ENCODE measurements at places on chromosomes 6 and 20.

GRCh38 chr6:101826678-101827077, 433.2 kb downstream of the GRIK2 start:
- DNase-seq, result no peak

DNA sequence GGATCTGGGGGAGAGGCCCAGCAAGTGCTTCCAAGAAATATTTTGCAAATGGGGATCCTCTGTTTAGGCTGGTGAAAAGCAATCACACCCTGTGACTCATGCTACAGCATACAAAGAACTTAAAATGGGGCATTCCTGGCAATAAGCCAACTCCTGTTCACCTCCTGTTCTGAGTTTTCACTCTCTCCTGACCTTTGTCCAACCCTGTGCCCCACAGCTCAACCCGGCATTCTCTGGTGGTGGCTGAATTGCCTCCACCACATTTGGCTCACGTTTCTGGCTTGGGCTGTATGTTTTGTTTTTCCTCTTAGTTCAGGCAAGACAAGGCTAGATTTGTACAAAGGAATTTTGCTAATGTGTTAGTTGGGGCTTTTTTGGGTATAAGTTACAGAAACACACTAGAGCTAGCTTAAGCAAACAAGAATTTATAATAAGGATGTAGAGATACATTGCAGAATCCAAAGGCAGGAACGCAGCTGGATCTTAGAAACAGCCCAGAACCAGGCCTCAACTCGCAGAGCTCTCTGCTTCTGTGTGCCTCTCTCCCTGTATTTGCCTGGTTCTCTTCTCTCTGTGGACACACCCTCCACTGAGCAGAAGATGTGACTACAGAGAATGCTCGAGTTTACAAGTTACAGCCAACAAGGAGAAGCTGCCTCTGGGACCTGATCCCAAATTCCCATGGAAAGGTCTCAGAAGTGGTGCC, 9.4 kb downstream of the ABCC10 start:
- DNase-seq, result no peak

- no peak for DNase-seq
Observed at GRCh38 chr20:57625181-57625958, 5.1 kb upstream of the ZBP1 start.

GRCh38 chr6:114142258-114142657, 171.3 kb upstream of the HDAC2 start:
- DNase-seq, result no peak

- no peak for DNase-seq
Observed at GRCh38 chr6:81049425-81050042, 702.9 kb downstream of the TENT5A start.

GRCh38 chr6:67633058-67633457, 1002.0 kb upstream of the ADGRB3 start:
- no peak for DNase-seq

DNA sequence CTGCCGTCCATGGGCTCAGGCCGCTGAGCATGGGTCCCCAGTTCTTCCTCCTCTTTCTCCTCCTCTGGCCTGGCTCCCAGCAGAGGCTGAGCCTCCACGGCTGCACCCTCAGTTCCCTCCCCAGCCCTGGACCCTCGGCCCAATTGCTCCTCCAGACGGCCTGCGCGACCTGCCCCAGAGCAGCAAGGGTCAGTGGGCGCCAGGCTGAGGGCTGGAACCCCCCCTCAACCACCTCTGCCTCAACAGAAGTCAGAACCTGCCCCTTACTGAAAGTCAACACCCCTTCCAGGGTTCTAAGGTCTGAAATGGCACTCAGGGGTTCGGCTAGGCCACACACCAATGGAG, 15.9 kb upstream of the SPAG4 start:
- DNase-seq, result no peak

DNA sequence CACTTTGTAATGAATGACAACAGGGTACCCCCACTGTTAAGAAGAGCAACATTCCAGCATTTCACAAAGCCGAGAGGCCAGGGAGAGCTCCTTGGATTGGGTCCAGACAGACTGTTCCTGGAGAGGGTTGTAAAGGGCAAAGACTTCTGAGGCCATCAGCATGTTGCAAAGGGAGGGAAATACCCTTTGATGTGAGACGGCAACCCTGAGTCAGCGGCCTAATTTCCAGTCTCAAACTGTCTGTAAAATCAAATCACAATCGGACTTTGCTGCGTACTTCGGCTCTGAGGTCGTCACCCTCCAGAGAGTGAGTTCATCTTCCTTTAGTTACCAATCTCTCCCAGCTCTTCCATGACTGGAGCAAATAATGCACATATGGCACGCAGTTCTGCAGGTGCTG, 101.0 kb upstream of the DTNBP1 start:
- DNase-seq, result no peak

DNA sequence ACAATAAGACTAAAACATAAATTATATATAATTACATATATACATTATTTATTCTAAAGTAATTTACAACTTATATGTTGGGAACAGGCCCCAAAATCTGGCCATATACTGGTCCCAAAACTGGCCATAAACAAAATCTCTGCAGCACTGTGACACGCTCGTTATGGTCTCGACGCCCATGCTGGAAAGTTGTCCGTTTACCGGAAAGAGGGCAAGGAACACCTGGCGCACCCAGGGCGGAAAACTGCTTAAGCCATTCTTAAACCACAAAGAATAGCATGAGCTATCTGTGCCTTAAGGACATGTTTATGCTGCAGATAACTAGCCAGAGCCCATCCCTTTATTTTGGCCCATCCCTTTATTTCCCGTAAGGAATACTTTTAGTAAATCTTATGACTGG, 164.9 kb downstream of the CENPW start:
- no peak for DNase-seq

DNA sequence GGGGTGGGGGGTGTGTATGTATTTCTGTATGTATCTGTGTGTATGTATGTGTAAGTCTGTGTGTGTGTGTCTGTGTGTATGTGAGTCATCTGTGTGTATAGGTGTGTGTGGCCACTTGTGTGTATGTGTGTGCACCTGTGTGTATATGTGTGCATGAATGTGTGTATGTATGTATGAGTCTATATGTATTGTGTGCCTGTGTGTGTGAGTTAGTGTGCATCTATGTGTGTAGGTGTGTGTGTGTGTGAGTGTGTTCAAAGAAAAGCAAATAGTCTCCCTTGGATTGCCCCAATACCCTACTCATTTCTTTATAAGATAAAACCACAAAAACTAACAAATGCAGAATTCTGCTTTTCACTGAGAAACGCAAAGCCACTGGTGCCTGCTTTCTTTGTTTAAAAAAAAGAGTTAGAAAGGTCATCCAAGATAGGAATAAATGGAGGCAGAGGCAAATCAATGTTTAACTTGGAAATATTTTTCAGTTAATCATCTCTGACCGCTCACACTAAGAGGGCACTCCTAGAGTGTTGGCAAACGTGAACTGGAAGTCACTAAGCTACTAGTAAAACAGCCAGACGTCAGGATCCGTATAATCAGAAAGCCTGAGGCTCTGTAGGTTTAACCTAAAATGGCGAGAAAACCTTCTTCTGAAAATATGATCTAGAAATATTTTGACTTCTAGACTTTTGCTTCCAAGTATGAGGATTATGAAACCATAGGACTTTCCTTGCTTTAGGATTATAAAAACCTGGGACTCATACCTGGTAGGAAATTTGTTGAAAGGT, 37.4 kb upstream of the JAG1 start:
- DNase-seq, result no peak

DNA sequence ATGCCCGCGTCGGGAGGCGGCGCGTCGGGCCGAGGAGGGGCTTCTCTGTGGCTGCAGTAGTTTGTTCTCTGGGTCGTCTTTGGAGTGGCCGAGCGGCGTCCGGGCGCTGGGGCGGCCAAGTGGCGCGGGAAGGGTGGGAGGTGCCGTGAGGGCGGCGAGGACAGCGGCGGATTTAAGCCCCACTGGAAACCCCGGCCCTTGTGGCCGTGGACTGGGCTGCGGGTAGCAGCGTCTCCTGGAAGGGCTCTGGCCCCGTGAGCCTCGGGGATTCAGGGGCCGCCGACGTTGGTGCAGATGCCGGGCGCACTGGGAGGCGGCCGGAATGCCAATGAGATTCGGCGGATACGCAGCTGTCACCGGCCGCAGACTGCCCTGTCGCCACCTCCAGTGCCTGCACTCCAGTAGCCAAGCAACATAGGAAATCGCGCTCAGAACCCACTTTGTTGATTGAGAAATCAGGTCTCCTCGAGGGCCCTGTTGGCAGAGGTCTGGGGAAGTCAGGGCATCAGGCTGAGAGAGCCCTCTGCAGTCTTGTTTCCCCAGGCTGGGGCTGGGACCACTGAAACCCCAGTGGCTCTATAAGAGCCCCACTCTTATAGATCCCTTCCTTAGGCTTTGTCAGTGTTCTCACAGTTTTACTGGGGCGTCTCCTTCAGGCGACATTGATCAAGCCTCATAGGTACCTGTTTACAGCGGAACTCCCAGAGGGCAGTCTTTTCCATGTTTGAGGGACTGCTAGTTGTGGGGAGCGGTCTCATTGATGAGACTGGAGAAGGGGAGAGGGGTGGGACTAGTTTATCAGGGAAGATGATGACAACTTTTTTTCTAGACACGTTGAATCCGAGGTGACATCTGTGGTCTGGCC, 642 bp downstream of the GZF1 start:
- no peak for DNase-seq

GRCh38 chr6:14272737-14273085, 155.1 kb downstream of the CD83 start:
- no peak for DNase-seq

DNA sequence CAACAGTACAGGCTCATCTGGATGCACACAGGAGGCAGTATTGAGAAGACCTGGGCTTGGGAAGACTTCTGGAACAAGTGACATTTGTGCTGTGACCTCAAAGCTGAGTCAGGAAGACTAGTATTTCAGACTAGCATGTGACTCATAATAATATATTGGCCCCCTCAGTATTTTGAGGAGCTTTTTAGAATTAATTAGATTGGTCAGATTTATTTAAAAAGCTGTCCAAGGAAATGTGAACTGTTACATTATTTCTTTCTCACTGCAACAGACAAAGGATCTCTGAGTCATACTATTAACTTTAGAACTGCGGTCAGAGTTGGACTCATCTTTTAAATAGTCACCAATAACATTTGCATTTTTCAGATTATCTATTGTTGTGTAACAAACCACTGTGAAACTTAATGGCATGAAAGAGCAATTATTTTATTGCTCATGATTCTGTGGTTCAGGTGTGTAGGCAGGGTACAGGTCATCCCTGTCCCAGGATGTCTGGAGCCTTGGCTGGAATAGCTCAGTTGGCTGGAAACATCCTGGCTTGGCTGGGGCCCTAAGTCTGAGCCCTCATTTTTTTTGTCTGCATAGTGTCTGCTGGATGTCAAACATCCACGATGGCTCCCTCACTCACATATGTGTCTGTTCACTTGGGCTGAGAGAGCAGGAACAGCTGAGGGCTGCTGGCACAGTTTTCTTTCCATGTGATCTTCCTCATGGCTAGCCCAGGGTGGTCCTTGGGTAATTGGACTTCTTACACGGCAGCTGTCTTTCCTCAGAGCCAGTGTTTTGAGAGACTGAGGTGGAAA, 46.9 kb downstream of the MAP3K4 start:
- no peak for DNase-seq

GRCh38 chr20:63513207-63513606, 7.4 kb upstream of the PPDPF start:
- DNase-seq, result no peak

- no peak for DNase-seq
Observed at GRCh38 chr6:85810558-85810957, 167.9 kb upstream of the SYNCRIP start.

DNA sequence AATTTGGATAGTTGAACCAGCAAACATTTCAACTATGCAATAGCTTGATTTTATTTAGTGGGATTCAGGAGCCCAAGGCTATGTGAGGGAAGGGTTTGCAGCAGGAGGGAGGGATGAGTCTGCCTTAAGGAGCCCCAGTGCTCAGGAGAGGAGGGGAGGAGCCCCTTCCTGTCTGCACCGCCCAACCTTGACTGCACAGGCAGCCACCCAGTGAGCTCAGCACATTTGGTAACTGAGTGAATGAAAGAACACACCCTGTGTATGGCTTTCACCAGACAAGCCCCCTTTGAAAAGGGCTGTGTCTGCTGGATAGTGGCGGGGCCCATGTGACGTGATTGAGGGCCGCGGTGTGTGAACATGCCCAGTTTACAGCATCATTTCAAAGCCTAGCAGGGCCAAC, 17.0 kb downstream of the DACT2 start:
- DNase-seq, result no peak

GRCh38 chr20:40638414-40638813, 50.6 kb downstream of the MAFB start:
- no peak for DNase-seq

DNA sequence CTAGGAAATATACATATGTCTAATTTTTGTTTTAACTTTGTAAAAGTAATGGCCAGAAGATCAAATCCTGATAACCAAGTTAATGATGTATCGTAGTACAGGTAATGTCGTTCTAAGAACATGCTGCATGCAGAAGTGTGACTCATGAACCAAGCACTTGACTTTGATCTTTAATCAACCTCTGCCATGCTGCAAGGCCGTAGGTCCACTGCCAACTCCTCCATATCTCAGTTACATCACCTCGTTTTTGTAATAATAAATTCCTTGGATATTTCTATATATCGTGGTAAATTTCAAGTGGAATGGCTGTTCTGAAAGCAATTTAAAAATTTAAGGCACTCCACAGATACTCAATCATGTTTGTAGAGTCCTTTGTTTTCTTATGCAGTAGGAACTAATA, 771.7 kb downstream of the EPHA7 start:
- DNase-seq, result no peak

- no peak for DNase-seq
Observed at GRCh38 chr20:57387945-57388371, 3.2 kb upstream of the RBM38 start.

GRCh38 chr6:44706011-44706410, 318.5 kb downstream of the CDC5L start:
- DNase-seq, result no peak

- DNase-seq, result no peak
Observed at GRCh38 chr20:23178806-23179205, 92.7 kb upstream of the CD93 start.

DNA sequence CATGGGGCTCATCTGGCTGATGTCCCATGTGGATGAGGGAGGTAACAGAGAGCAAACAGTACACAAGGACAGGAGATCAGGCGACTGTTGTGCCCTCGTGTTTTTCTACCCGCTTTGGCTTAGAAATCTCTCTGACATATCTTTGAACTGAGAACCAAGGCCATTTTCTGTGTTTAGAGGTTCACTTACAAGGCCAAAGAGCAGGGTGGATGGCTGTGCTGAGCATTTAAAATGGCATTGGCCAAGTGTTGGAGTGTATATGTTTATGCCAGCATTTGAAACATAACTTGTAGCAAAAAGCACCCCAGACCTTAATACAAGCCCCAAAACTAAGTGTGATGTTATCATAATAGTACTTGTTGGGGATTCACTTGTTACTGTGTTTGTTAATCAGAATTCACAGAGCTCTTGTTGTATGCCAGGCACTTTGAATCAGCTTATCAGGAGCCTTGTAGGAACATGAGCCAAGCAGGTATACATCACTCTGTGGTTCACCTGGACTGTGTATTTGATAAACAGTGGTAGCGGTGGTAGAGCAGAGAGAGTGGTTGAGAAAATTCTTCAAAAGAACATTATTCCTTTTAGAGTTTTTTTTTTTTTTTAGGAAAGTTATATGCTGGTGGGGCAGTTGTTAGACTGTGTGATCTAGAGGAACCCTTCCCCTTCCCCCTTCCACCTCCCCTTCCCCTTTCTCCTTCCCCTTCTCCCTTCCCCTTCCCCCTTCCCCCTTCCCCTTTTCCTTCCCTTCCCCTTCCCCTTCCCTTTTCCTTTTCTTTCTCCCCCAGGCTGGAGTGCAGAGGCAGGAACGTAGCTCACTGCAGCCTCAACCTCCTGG, 71.3 kb downstream of the ATRN start:
- no peak for DNase-seq

Data from NCI-H524 treated with DMSO at 0.1 percent for 48 hours (cell line).